Uterine smooth muscle cell (primary cell): ENCODE measurements at places on chromosomes 12 and 14. TPM values are rescaled to one million over a fixed set of nuclear protein-coding genes. Genes with fewer than 3 reads are reported as not detected.

The CLEC2B gene
- total RNA-seq = 13.9 and 15.0 TPM in 2 replicates

The RNASE2 gene
- not detected in 2 replicates for total RNA-seq

The PRPH gene
- 0.12 and 0.22 TPM in 2 replicates for total RNA-seq

The PDZRN4 gene
- not detected in 2 replicates for total RNA-seq

The KRT77 gene
- not detected in 2 replicates for total RNA-seq

The USP44 gene
- 3.4 and 3.7 TPM in 2 replicates for total RNA-seq

The DAAM1 gene
- 8.7 and 16.1 TPM in 2 replicates for total RNA-seq

The OTUB2 gene
- 1.00 and 2.4 TPM in 2 replicates for total RNA-seq

The DHRS2 gene
- total RNA-seq = 0.22 and 0.25 TPM in 2 replicates

The ASB2 gene
- total RNA-seq = 1.2 and 3.5 TPM in 2 replicates

The TSHR gene
- total RNA-seq = not detected in 2 replicates

The INHBE gene
- total RNA-seq = 2.1 and 17.0 TPM in 2 replicates

The MGP gene
- 4.0 and 45.0 TPM in 2 replicates for total RNA-seq

The EPS8 gene
- total RNA-seq = 141 and 156 TPM in 2 replicates

The GLS2 gene
- total RNA-seq = 0.22 and 0.25 TPM in 2 replicates

The DHRS7 gene
- total RNA-seq = 125 and 163 TPM in 2 replicates

The FOXG1 gene
- total RNA-seq = under 0.01 TPM in 1 of 2 replicates, not detected in the other

The SLC38A4 gene
- 0.11 and 0.25 TPM in 2 replicates for total RNA-seq

The FAM234B gene
- total RNA-seq = 5.8 and 6.7 TPM in 2 replicates

The A2ML1 gene
- total RNA-seq = not detected in 2 replicates

The KSR2 gene
- under 0.01 TPM in 1 of 2 replicates, not detected in the other for total RNA-seq

The ENTPD5 gene
- total RNA-seq = 11.1 and 12.4 TPM in 2 replicates

The LALBA gene
- not detected in 2 replicates for total RNA-seq

The PMCH gene
- total RNA-seq = not detected in 2 replicates

The LRRK2 gene
- total RNA-seq = 9.6 and 13.1 TPM in 2 replicates

The SERPINA5 gene
- not detected in 2 replicates for total RNA-seq

The JAG2 gene
- total RNA-seq = 0.66 and 2.0 TPM in 2 replicates

The FSCB gene
- total RNA-seq = 0.12 TPM in 1 of 2 replicates, not detected in the other

The HVCN1 gene
- total RNA-seq = 4.9 and 7.9 TPM in 2 replicates

The PRR4 gene
- total RNA-seq = 1.1 and 1.4 TPM in 2 replicates
